ENCODE measurements at places on chromosomes 6 and 20.
A peak's percentile ranks its signal among the peaks of the same experiment; 100 is the strongest.

GRCh38 chr6:152863618-152864326 lies 113.2 kb downstream of the VIP start:
- DNase-seq: peak; percentile 38

- no peak for DNase-seq
Measured at GRCh38 chr6:139640448-139640847, 266.0 kb upstream of the CITED2 start.

DNA sequence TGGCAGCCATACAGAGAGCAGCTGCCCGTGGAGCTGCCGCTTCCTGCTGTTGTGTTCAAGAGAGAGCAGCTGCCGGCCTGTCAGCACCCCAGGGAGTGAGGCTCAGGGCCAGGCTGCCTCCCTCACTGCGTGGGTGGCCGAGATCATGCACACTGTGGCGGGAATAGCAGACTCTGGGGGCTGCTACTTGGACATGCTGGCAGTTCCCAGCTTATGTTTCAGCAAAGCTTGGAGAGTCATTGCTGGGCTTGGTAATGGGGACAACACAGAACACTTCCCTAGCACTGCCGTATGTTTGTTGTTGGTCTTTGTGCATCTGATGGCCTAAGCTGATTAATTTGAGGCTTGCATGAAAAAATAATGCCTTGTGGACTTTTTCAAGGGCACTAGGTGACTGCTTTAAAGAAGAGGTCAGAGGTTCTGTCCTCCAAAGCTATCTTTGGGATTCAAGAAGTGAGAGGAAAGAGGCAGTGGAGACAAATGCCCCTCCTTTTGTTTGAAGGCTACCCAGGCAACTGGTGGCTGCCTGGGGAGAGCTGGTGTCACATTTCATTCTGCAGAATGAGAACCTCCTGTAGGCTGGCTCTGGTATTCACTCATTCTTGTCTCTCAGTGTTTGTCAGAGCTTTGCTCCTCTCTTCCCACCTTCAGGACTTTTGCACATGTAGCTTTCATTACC lies 18.8 kb downstream of the MRAP2 start:
- no peak for DNase-seq

GRCh38 chr6:90677440-90677839 lies 90.6 kb upstream of the MAP3K7 start:
- DNase-seq: no peak

DNA sequence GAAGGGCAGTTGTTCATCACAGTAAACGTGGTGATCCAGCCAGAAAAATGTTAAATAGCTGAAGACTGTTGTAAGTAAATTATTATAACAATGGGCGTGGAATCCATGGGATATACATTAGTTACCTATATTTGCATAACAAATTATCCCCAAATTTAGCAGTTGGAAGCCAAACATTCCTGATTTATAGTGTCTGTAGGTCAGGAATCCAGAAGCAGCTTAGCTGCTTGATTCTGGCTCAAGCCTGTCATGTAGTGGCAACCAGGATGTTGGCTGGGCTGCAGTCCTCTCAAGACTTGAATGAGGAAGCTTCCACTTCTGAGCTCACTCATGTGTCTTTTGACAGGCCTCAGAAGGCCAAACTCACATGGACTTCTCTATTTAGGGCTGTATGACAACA lies 6.9 kb upstream of the ADGRB3 start:
- no peak for DNase-seq

GRCh38 chr6:140180306-140180705 lies 805.9 kb upstream of the CITED2 start:
- DNase-seq: no peak

GRCh38 chr20:37319151-37319671 lies 26.7 kb upstream of the SRC start:
- DNase-seq: no peak

GRCh38 chr20:37358366-37359150 lies 12.6 kb downstream of the SRC start:
- DNase-seq: no peak

GRCh38 chr20:17958373-17959256 lies 10.0 kb downstream of the SNX5 start:
- no peak for DNase-seq

- DNase-seq: no peak
Measured at GRCh38 chr6:116424001-116424400, 37.2 kb upstream of the CALHM6 start.

GRCh38 chr6:44349904-44350649 lies 7.6 kb downstream of the SPATS1 start:
- DNase-seq: no peak

- no peak for DNase-seq
Measured at GRCh38 chr6:124987291-124987690, 25.1 kb downstream of the RNF217 start.

DNA sequence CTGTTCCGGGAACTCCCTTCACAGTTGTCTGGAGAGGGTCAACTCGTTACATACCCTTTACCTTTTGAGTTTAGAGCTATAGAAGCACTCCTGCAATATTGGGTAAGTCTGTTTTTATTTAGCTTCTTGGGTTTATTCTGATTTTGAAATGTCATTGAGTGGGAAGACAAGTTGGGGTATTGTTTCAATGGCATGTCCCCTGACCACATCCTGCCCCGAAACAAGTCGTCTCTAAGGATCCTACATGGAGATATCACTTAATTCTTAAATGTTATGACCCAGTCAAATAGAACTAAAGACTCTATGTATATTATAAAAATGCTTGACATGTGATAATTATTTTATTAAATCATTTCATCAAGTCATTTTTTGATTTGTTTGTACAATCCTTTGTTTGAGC lies 9.6 kb downstream of the MRS2 start:
- DNase-seq: no peak

- no peak for DNase-seq
Measured at GRCh38 chr6:6583836-6584235, 4.7 kb upstream of the LY86 start.

DNA sequence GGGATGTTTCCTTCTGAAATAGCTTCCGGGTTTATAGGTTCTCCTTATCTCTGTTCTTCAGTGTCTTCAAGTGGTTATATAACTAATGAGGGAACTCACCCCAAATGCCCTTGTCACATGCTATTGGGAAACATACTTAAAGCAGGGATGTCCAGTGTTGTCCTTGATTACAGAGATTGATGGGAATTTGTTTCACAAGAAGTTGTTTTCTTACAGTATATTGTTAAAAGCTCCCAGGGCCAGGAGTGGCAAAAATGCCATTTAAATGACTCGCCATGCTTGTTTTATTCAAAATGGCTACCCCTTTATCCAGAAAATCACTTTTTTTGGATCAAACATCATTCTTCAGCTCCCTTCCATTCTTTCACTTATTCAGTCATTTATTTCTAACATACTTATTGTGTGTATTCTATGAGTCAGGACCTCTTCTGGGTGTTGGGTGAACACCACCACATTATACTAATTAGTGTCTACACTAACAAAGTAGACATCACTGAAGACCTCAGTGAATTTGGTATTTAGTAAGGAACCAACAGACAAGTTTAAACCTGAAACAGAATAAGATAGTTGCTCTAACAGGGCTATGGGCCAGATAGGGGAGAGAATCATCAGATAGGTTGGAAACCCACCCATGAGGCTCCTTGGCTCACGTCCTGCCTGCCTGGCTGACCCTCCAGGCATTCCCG lies 791.1 kb downstream of the MAFB start:
- no peak for DNase-seq

DNA sequence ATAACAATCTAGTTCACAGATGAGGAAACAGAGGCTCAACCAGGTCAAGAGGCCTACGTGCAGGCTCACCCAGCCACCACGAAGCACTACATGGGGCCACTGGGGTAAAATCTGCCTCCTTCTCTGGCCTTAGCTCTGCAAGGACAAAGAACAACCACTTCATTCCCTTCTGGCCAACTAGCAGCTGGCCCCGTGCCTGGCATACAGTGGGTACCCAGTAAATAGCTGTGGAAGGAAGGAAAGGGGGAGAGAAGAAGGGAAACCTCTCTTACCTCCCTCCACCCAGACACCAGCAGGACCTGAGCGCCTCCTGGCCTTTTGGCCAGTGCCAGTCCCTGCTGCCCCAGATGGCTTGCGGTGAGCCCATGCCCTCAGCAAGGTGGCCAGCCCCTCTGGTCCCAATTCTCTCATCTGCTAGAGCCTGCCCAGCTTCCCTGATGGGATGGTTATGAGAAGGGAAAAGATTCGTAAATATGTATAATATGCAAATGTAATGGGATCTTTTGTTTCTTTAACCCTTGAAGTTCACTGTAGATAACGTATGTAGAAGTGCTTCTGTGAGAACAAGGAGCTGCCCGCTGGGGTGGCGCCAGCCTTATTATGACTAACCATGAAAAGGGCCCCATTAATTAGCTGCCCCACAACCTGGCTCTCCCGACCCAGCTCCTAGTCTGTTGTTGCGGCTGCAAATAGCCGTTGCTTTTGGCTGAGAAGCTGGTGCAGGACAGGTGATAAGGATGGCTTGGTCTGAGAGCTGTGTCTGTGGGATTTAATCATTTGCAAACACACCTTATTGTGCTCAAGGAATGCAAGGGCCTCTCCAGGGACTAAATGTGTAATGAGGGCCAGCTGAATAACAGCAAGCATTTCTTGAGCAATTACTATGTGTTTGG lies 62.0 kb downstream of the DLGAP4 start:
- no peak for DNase-seq

- no peak for DNase-seq
Measured at GRCh38 chr20:63033794-63034709, 27.3 kb upstream of the BHLHE23 start.

DNA sequence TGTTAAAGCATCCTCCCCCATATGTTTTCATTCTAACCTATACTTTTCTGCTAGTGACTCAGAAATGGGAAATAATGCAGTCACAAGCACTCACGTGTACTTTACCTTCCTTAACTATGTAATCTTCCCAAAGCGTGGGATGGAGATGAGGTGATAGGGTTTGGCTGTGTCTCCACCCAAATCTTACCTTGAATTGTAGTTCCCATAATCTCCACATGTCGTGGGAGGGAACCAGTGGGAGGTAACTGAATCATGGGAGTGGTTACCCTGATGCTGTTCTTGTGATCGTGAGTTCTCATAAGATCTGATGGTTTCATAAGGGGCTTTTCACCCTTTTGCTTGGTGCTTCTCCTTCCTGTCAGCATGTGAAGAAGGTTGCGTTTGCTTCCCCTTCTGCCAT lies 35.4 kb downstream of the AGPAT4 start:
- no peak for DNase-seq

DNA sequence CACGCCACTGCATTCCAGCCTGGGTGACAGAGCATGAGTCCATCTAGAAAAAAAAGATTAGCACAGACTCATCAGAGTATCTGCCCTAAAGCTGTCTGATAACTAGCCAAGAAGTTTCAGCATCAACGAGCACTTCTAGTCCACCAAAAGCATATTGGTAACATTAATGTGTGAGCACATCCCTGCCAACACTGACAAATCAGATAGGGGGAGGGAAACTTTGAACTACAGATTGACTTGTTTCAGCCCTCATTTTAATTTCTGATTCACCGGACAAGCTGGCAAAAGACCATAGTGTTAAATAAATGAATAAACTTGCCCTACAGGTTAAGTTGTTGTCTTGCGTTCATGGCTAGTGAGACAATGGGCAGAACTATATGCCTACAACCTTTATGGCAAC lies 7.7 kb upstream of the SEC63 start:
- no peak for DNase-seq

DNA sequence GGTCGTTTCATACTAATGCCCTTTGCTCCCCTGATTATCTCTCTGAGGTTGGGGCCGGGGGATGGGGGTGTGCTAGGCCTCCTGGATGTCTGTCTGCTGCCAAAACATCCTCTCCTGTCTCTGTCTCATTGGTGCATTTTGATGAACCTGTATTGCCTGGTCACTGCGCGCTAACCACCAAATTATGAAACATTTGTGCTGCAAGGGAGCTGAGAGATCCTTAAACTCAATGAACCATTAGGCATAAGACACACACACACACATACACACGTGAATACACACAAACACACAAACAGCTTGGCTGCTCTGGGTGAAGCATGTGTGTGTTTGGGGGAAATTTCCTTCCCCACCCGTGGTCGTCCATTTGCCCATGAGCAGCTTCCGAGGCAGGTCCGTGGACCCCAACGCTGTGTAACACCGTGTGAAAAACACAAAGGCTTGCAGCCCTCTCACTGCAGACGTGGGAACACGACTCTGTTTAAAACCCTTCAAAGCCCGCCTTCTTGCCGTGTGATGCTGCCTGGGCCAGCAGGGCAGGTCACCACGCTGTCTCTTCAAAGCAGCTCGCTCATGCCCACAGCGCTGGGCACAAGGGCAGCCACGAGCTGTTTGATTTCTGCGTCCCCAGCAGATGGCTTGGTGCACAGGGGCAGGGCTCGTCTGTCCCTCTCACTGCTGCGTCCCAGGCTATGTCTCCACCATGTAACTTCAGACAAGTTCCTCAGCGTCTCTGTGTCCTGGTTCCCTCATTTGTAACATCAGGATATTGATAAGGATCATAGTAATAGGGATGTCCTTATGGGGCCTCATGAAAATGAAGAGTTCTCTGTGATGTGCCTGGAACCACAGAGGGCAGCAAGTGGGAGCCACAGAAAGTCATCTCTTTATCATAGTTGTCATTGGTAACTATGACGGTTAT lies 96.8 kb downstream of the CDH26 start:
- peak; percentile 58 for DNase-seq

GRCh38 chr20:15069355-15069754 lies 731.9 kb upstream of the FLRT3 start:
- no peak for DNase-seq

DNA sequence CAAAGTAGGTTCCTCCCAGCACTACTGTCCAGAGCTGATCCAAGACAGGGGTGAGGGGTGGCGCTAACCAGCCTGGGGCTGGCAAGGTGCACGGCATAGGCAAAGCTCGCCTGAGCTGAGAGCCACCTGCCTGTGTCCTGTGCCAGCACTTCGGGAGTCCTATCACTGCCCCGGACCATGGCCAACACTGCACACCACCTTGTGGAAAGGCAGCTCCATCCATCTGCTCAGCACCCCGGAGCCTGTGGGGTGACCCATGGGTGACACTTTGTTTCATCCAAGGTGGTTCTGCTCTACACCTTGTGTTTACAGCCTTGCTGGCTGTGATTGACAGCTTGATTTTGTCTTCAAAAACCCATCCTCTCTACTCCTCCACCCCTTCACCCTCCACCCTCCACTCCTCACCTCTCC lies 32.9 kb upstream of the GATA5 start:
- no peak for DNase-seq

GRCh38 chr6:124148236-124148957 lies 344.7 kb downstream of the NKAIN2 start:
- no peak for DNase-seq

GRCh38 chr6:38549795-38550194 lies 89.9 kb downstream of the BTBD9 start:
- DNase-seq: no peak

DNA sequence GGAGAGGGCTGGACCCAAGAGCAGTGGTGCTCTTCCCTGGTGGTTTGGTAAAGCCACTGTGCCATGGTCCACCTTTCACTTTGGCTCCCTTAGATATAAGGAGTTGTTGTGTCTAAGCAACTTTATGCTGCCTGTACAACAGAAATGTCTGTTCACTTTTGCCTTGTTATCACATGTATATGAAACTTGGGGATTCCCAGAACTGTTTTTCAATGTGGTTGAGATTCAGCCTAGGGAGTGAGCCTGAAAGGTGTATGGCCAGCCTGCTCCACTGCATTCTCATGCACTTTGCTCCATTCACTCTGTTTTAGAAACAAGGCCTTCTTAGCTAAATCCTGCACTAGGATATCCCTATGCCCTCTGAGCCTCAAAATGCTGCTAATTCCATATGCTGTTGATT lies 234.5 kb upstream of the THEMIS start:
- no peak for DNase-seq

All from CD4-positive, alpha-beta T cell treated with Interleukin-15 for 1 hour (primary cell).